ENCODE measurements at places on chromosomes 1 and 21. TPM values are rescaled to one million over a fixed set of nuclear protein-coding genes. Genes with fewer than 3 reads are reported as not detected.
A peak's percentile ranks its signal among the peaks of the same experiment; 100 is the strongest.

DNA sequence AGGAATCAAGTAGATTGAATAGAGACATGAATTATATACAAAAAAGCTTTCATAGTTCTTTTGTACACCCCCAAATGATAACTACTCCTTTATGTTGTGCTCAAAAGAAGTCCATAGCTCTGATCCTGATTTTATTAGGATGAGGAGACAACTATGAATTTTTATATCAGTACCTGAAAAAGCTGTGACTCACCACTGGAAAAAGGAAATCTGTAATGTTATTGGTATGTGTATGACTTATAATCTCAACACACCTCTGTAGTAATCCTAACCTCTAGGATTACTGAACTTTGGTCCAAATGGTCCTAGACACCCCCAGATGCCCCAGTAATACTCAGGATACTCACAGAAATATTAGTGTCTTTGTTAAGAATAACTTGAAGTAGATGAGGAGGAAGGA is 10.2 kb downstream of the PRKAB2 start:
- no peak overlapping the region for H3K4me3 ChIP-seq
- no peak for DNase-seq
- H3K36me3 ChIP-seq, result peaks cover 77% of the 10 kb centered on the region

- H3K27ac ChIP-seq, result no peak overlapping the region
- H3K4me3 ChIP-seq, result no peak overlapping the region
- H3K36me3 ChIP-seq, result peaks cover 8% of the 10 kb centered on the region
- H3K4me1 ChIP-seq, result peaks cover 32% of the 10 kb centered on the region
Measured at GRCh38 chr1:91700332-91700731, 185.6 kb downstream of the TGFBR3 start.

- peaks cover 16% of the 10 kb centered on the region for H3K4me1 ChIP-seq
- peak overlapping the region; percentile 96 for H3K27ac ChIP-seq
- no peak for DNase-seq
- H3K4me3 ChIP-seq, result peak overlapping the region; percentile 77
Measured at GRCh38 chr1:248906753-248907661, 972 bp downstream of the PGBD2 start.

DNA sequence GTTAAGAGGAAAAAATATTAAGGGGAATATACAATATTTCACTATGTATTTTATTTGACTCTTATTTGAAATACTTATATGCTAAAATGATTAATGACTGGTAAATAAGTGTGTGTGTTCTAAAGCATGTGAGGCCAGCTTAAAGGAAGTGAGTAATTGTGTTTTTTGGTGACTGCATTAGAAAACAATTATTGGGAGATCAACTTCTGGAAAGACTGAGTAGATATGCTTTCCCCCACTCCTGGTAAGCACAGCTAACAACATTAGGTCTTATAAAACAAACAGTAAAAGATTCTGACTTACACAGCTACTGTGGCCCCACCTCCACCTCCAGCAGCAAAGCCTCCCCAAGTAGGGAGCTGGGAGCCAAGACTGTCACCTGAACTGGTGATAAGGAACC is 403.0 kb downstream of the SRGAP2C start:
- no peak overlapping the region for H3K27ac ChIP-seq
- DNase-seq, result no peak
- H3K4me3 ChIP-seq, result no peak overlapping the region
- no peaks in the 10 kb centered on the region for H3K36me3 ChIP-seq
- no peaks in the 10 kb centered on the region for H3K27me3 ChIP-seq

DNA sequence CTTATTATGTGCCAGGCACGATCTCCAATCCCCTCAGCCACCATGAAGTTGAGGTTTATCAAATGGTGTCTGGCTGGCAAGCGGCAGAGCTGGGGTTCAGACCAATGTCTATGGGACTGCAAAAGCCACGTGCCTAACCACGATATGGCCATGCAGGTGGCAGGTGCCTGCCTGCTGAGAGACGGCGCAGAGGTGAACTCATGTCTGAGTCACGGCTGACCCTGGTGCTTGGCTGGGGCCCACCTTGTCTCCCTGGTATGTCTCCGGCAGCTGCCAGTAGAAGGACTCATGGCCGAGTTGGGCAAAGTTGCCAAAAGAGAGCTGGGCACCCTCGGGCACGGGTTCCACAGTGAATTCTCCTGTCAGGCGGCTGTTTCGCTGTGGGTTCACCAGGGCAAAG is 59.9 kb downstream of the LDLRAD2 start:
- H3K4me3 ChIP-seq, result no peak overlapping the region
- H3K36me3 ChIP-seq, result peaks cover 78% of the 10 kb centered on the region
- no peak for DNase-seq
- no peaks in the 10 kb centered on the region for H3K27me3 ChIP-seq

DNA sequence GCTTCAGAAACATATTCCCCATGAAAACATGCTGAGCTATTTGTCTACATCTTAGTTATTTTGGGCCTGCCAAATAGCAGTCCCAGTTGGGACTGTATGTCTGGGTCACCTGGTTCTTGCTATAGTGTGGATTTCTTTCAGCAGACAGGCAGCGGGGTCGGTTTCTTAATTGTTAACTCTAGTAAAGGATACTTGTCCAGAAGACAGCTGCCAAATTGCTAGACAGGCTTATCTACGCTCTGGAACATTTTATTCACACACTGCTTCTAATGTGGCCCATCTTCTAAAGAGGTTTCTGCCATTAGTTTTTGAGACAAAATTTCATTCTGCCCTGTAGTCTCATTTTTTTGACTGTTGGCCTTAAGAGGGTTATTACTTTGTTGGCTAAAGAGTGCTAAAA is 217.9 kb downstream of the RWDD3 start:
- no peaks in the 10 kb centered on the region for H3K27me3 ChIP-seq
- H3K4me3 ChIP-seq, result no peak overlapping the region
- no peaks in the 10 kb centered on the region for H3K4me1 ChIP-seq
- DNase-seq, result no peak
- no peak overlapping the region for H3K27ac ChIP-seq

DNA sequence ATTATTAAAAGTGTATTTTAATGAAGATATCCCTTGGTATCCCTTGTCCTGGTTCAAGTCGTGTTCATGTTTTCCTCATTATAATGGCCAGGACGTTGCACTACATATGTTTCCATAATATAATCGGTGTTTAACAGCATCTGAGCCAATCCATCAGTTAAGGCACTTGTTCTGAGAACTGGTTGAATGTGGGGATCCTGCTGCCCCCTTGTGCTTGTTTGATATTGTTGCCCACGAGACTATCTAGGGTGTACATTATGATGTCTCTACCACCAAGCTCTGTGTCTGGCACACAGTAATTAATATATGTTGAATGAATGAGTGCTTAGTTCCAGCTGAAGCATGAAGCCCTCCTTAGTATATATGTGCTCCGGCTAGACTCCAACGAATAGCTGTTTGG is 193.0 kb downstream of the CACNA1E start:
- no peak overlapping the region for H3K27ac ChIP-seq
- DNase-seq, result no peak
- no peak overlapping the region for H3K4me3 ChIP-seq
- peaks cover 3% of the 10 kb centered on the region for H3K27me3 ChIP-seq

DNA sequence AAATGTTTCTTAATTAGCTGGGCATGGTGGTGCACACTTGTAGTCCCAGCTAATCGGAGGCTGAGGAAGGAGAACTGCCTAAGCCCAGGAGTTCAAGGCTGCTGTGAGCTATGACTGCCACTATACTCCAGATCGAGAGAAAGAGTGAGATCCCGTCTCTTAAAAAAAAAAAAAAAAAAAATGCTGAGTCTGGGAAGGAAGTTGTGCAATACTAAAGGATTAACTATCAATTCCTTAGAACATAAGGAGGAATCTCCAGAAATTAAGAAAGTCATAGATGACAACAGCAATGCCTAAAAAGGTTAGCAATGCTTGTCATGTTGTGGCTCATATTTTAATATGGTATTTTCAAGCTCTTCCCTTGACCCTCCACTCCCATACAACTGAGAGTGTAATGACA is 5.3 kb downstream of the LUZP1 start:
- no peaks in the 10 kb centered on the region for H3K36me3 ChIP-seq
- no peak overlapping the region for H3K4me3 ChIP-seq
- no peaks in the 10 kb centered on the region for H3K27me3 ChIP-seq
- H3K27ac ChIP-seq, result no peak overlapping the region
- H3K4me1 ChIP-seq, result peaks cover 36% of the 10 kb centered on the region

DNA sequence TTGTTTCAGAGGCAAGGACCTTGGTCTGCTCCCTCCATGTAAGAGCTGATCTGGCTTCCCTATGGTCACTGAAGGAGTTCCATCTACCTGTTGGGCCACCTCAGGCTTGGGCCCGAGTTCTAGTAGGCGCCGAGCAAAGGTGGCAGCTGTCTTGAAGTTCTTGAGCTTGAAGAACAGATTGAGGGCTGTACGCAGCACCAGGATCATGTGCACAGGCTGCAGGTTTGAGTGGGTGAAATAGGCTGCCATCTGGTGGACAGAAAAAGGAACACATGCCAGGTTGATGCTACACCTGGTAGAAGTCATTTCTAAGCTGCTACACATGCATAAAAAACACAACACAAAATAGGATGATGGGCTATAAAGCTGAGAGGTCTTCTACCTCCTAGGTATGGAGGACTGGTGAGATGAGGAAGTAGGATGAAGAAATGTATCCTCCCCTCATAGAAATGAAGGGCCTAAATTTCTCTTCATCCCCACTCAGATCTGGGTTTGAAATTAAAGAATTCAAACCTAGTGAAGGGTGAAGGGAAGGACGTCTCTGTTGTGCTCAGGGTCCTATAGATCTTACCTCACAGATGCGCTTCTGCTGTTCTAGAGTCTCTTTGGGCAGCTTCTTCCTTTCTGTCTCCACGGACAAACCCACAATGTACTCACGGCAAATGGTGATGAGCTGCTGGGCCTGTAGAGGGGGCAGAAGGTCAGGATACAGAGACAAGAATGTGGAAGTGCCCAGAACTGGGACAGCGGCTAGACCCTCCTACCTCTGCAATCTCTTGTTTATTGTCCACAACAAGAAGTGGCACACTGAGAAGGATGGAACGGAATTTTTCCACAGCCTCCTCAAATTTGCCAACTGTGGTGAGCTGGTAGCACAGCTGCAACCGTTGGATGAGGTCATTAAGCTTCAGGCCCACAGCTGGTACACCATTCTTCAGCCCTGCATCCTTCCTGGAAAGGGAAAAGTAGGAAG is 6.6 kb upstream of the PEX19 start:
- no peaks in the 10 kb centered on the region for H3K27me3 ChIP-seq
- no peak overlapping the region for H3K27ac ChIP-seq
- DNase-seq, result peak; percentile 64
- no peak overlapping the region for H3K4me3 ChIP-seq

- no peaks in the 10 kb centered on the region for H3K4me1 ChIP-seq
- H3K4me3 ChIP-seq, result no peak overlapping the region
- H3K36me3 ChIP-seq, result no peaks in the 10 kb centered on the region
Measured at GRCh38 chr1:153072806-153073726, 1.7 kb upstream of the SPRR2B start.

DNA sequence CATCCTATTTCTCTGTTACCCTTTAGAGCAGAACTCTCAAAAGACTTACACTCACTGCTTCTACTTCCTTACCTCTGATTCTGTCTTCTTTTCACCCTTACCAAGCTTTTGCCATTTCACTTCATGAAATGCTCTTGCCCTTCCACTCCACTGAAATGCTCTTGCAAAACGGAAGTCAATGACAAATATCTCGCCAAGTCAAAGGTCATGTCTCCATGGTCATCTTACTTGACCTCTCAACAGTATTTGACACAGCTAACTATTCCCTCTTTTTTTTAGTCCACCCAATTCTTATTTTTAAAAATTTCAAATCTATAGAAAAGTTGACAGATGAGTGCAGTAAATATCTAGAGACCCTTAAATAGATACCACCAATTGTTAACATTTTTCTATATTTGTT is 107.7 kb downstream of the OLFML2B start:
- no peak for DNase-seq
- peaks cover 40% of the 10 kb centered on the region for H3K36me3 ChIP-seq
- no peak overlapping the region for H3K27ac ChIP-seq
- no peaks in the 10 kb centered on the region for H3K27me3 ChIP-seq
- no peaks in the 10 kb centered on the region for H3K4me1 ChIP-seq

- peaks cover 18% of the 10 kb centered on the region for H3K4me1 ChIP-seq
- H3K36me3 ChIP-seq, result no peaks in the 10 kb centered on the region
- no peak overlapping the region for H3K4me3 ChIP-seq
- H3K27me3 ChIP-seq, result no peaks in the 10 kb centered on the region
- peak; percentile 78 for DNase-seq
Measured at GRCh38 chr1:151547119-151547899, 7.2 kb downstream of the TUFT1 start.

GRCh38 chr1:154419620-154420571 is 14.8 kb downstream of the IL6R start:
- no peaks in the 10 kb centered on the region for H3K27me3 ChIP-seq
- no peaks in the 10 kb centered on the region for H3K36me3 ChIP-seq
- H3K4me3 ChIP-seq, result no peak overlapping the region
- peak overlapping the region; percentile 87 for H3K27ac ChIP-seq
- peak; percentile 90 for DNase-seq

DNA sequence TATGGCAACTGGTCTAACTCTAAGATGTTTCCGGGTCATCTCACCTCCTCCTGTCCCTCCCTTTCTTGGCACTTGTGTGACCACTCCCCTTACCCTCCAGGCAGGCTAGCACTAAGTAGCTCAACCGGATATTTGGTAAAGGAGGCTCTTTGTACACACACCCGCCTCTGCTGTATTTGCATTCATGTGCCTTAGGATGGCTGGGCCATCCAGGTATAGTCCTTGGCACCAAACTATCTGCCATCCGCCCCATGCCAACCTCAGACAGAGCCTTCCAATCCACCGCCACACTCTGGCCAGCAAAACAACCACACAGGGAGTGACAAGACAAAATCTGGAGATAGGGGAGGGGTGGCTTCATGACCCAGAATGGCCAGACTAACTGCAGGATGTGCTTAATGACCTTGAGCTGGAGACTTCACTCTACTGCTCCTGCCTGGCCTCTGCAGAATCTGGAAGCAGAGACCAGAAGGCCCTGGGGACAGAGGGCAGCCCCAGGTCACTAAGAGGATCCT is 59.5 kb downstream of the CDK18 start:
- peaks cover 14% of the 10 kb centered on the region for H3K4me1 ChIP-seq
- no peaks in the 10 kb centered on the region for H3K36me3 ChIP-seq
- H3K27ac ChIP-seq, result no peak overlapping the region

- no peaks in the 10 kb centered on the region for H3K4me1 ChIP-seq
- H3K27me3 ChIP-seq, result no peaks in the 10 kb centered on the region
Measured at GRCh38 chr21:46540087-46540710, 64.7 kb downstream of the S100B start.

GRCh38 chr21:44093761-44094160 is 13.4 kb upstream of the PWP2 start:
- H3K4me3 ChIP-seq, result no peak overlapping the region
- H3K36me3 ChIP-seq, result peaks cover 67% of the 10 kb centered on the region

- H3K36me3 ChIP-seq, result no peaks in the 10 kb centered on the region
- H3K4me1 ChIP-seq, result no peaks in the 10 kb centered on the region
Measured at GRCh38 chr1:60329651-60330050, 256.1 kb upstream of the C1orf87 start.

GRCh38 chr1:114263343-114263742 is 109.7 kb upstream of the SYT6 start:
- H3K27ac ChIP-seq, result no peak overlapping the region
- no peak overlapping the region for H3K4me3 ChIP-seq
- DNase-seq, result no peak
- H3K27me3 ChIP-seq, result peaks cover 4% of the 10 kb centered on the region
- no peaks in the 10 kb centered on the region for H3K4me1 ChIP-seq
- H3K36me3 ChIP-seq, result no peaks in the 10 kb centered on the region

Gene TNN
- 0.18 TPM for total RNA-seq

Gene PGLYRP4
- 0.30 TPM for total RNA-seq

Gene RAB3B
- total RNA-seq, result 0.06 TPM

Gene TARS2
- total RNA-seq, result 23.7 TPM

Gene RAD54L
- 1.7 TPM for total RNA-seq

Gene SH3BGR
- 4.1 TPM for total RNA-seq

Gene CD247
- total RNA-seq, result 8.7 TPM

Gene MAN1C1
- 20.4 TPM for total RNA-seq

Gene KCNA2
- 0.77 TPM for total RNA-seq

Gene OR10Z1
- total RNA-seq, result not detected

Gene TTC39A
- 34.9 TPM for total RNA-seq
